ENCODE measurements at places on chromosomes 3 and 15.

DNA sequence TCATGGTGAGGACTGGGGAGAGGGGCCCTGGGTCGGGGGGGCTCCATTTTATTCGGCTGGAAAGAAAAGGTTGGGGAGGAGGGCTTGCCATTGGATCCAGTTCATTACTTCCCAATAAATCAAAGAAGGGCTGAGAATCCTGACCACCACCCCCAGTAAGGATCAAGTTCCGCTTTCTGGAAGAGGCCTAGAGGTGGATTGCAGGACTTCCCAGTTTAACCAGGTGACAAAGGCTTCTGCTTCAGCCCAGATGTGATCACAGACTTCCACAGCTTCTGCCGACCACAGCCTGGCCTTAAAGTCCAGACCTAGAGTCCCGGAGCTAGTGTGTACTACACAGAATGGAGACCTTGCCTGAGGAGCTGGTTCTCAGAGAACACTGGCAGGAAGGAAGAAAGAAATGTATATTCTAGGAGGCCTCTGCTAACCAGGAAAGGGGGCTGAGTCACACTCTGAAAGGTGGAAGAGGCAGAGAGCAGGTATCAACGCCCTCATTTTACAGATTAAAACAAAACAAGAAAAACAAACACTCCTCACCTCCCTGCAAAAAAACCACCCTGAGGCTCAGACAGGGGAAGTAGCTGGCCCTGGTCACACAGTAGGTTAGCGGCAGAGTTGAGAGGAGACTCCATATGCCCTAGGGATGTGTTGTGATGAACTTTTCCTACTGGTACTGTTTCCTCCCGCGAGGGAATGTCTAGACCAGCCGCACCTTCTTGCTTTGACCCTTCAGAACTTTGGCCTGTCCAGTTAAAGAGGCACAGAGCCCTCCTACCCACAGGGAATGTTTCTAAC is 1.1 kb upstream of the CEMIP start:
- DNase-seq, result no peak

GRCh38 chr3:125349055-125349454 is 26.1 kb downstream of the ZNF148 start:
- DNase-seq, result no peak

DNA sequence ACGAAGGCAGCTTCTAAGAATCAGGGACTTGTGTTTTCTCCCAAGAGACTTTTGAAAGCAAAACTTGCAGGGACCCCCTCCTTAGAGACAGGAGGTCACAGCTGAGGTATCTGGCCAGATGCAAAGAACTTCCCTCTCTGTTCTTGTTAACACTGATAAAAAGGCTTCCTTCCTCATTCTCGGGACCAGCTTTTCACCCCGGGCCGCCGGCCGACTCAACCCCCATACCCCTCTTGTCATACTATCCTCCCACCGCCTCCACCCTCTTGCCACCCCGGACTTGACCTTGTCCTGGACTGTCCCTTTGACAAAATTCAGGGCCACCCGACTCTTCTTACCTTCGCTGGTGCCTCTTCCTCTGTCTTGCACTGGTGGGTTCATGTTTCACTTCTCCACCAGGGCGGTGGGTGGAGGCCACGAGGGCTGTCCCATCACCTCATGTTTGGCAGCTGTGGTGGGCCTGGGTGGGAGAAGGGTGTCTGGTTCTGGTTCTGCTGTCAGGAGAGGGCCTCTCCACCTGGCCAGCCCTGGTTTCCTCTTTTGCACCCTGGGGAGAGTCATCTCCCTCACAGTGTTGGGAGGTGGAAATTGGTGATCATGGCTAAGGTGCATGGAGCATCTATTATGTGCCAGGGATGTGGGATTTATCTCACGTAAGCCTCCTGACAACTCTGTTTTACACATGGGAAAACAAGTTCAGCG is 32.5 kb downstream of the BHLHE40 start:
- no peak for DNase-seq

DNA sequence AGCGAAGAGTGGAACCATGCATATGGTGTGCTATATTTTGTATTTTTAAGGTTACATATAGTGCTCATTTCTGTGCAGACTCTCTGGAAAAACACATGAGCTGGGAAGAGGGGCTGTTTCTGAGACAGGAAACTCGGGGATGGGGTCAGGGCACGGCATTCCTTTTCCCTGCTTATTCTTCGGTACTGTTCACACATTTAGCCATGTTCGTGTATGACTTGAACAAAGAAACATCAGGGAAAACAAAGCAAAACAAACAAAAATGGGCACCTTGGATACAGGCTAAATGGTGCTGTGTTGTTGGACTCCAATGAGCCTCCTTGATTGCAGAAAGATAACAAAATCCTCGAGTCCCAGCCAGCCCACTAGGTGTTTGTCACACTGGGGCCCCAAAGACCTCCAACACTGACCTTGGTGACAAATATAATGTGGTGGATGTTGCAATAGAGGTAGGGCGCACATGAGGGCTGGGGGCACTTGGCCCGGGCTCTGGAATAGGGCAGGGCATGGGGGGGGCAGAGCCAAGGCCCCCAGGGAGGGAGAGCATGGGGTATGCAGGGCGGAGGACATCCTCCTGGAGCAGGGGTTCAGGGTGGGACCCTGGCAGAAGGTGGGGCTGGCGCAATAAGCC is 19.3 kb downstream of the DNASE1L3 start:
- DNase-seq, result no peak

DNA sequence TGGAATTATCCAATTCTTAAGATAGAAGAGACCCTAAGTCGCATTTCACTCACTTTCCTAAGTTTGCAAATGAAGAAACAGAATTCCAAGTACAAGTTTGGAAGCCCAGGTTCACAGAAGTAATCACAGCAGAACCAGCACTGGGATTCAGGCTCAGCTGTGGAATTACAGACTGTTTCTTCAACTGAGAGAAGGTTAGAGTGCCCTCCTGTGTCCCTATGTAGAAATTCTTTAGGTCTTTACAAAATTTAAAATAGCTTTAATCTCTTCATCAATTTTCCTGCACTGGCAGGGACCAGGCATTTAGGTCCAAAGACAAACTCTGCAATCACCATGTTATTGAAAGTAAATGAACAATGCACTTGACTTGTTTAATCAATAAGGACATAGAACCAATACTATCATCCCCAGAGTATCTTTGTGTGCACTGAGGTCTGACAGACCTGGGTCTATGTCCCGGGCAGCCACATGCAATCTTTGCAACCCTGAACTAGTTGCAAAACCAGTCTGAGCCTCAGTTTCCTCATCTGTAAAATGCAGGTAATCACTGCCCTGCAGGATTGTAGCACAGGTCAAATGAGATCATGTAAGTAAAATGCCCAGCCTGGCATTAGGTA is 96.3 kb upstream of the ZBED2 start:
- DNase-seq, result peak; percentile 70

Data from astrocyte of the hippocampus (primary cell).